ENCODE measurements at places on chromosomes 13 and 19. TPM values are rescaled to one million over a fixed set of nuclear protein-coding genes. Genes with fewer than 3 reads are reported as not detected.

The APLP1 gene
- polyA plus RNA-seq: not detected

The CGB3 gene
- polyA plus RNA-seq: not detected

The PGLYRP1 gene
- polyA plus RNA-seq: 0.37 TPM

The WDR87 gene
- not detected for polyA plus RNA-seq

The CDC42EP5 gene
- polyA plus RNA-seq: not detected

The GPC6 gene
- not detected for polyA plus RNA-seq

The CCDC194 gene
- polyA plus RNA-seq: 0.53 TPM

The VAV1 gene
- polyA plus RNA-seq: 30.2 TPM

The MAG gene
- polyA plus RNA-seq: not detected

The PRKCG gene
- polyA plus RNA-seq: not detected

The MZF1 gene
- polyA plus RNA-seq: 1.7 TPM

The CD79A gene
- polyA plus RNA-seq: 2.1 TPM

The LIN7B gene
- polyA plus RNA-seq: 9.2 TPM

The GPR183 gene
- polyA plus RNA-seq: 459 TPM

GRCh38 chr19:20051841-20052768 is 12.8 kb upstream of the ZNF682 start:
- peak; percentile 15 for DNase-seq

DNA sequence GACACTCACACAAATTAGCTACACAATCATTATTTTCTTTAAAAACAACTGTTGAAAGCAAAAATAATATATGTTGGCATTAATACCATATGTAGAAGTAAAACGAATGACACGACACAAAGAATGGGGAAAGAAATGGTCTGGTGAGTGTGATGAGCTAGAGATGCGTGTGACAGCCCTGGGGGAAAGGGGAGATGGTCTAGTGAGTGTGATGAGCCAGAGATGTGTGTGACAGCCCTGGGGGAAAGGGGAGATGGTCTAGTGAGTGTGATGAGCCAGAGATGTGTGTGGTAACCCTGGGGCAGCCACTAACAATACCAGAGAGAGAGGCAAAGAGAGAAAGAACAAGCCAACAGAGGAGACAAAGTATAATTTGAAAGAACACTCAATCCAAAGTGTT is 22.3 kb upstream of the LAMP1 start:
- no peak for DNase-seq

GRCh38 chr19:1665565-1666047 is 13.2 kb upstream of the TCF3 start:
- no peak for DNase-seq

GRCh38 chr13:106177146-106177545 is 358.3 kb downstream of the EFNB2 start:
- DNase-seq: no peak

DNA sequence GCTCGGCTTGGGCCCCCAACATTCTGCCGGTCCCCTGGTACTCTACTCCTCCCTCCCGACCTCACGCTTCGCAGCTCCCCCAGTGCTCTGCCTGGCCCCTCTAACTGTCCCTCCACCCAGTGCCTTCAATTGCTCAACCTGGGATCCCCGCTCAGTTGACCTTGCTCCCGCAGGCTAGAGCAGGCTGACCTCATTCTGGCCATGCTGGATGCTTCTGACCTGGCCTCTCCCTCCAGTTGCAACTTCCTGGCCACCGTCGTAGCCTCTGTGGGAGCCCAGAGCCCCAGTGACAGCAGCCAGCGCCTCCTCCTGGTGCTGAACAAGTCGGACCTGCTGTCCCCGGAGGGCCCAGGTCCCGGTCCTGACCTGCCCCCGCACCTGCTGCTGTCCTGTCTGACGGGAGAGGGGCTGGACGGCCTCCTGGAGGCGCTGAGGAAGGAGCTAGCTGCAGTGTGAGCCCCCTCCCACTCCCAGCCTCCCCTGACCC is 3.6 kb downstream of the GTPBP3 start:
- no peak for DNase-seq

DNA sequence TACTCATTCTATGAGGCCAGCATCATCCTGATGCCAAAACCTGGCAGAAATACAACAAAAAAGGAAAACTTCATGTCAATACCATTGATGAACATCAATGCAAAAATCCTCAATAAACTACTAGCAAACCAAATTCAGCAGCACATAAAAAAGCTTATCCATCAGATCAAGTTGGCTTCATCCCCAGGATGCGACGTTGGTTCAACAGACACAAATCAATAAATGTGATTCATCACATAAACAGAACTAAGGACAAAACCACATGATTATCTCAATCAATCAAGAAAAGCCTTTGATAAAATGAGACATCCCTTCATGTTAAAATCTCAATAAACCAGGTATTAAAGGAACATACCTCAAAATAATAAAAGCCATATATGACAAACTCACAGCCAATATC is 134.3 kb downstream of the UGGT2 start:
- no peak for DNase-seq

DNA sequence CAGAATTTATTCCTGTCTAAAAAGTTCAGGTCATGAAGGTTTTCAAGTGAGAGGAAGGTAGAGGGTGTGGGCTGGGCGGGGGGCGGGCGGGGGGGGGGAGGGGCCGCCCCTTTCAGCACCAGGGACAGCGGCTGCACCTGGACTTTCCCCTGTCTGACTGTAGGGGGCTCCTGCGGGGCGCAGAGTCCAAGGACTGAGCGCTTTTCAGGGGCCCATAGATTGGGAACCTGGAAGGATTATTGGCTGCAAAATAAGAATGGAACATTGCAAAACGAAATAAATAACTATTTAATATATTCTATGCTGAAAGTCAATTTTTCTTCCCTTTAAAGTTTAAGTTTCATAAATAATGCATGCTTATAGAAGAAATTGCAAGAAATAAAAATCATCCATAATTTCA is 8.9 kb upstream of the CYP4F3 start:
- DNase-seq: no peak

DNA sequence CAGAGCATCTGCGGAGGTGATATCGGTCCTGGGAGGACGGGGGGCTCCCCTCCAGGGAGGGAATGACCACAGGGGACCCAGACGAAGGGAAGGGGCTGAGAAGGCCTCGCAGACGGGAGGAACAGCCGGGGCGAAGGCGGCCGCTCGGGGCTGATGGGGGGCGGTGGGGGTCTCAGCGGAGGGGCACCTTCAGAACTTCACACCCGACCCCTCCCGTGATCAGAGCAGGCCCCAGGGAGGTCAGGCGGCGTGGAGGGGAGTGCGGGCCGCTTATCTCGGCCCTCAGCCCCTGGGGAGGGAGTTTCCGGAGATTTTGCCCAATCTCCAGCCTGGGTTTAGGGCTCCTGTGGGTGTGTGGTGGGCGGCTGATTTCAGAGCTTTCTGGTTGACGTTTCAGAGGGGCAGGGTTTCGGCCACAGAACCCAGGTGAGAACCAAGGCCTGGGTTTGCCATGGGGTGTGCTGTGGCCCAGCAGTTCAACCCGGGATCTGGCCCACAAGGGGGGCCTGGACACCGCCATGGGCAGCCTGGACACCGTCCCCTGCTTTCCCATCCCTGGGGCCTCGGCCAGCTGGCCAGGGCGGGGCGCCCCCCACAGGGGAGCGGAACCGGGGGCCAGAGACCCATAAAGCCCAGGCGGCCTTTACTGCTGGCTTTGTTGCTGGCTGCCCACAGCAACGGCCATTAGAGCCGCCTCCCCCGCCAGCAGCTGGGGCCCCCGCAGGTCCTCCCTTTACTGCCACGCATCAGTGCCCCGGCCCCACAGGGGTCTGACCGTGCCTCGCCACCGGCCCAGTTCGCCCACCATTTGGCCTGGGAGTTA is 29.0 kb downstream of the ARID3A start:
- DNase-seq: no peak

- no peak for DNase-seq
These were observed 36.7 kb downstream of the CAPN12 start for GRCh38 chr19:38707512-38708114.

GRCh38 chr19:51065221-51065960 is 499 bp upstream of the KLK13 start:
- DNase-seq: no peak

- no peak for DNase-seq
These were observed 25.4 kb upstream of the ZMYM5 start for GRCh38 chr13:19888799-19889198.

GRCh38 chr13:19845758-19846157 is 17.7 kb downstream of the ZMYM5 start:
- peak; percentile 46 for DNase-seq

DNA sequence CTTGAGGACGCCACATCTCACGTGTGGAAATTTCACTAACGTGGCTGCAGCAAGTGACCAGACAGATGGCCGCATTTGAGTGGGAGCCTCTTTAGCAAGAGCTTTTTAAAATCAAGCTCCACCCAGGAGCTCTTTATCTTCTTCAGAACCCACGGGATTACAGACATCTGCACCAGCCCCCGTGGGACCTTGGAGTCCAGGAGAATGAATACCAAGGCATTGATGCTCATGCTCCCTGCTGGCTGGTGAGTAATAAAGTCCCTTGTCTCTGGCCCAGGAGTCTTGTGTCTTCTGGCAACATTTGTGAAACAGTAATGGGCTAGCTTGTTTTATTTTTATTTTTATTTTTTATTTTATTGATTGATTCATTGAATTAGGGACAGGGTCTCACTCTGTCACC is 64.4 kb downstream of the TRPM4 start:
- DNase-seq: no peak

- no peak for DNase-seq
These were observed 172.5 kb upstream of the SLITRK5 start for GRCh38 chr13:87498681-87499080.

- DNase-seq: peak; percentile 81
These were observed 11.1 kb downstream of the PDE4A start for GRCh38 chr19:10431254-10431942.

GRCh38 chr19:14379294-14380065 is 1.8 kb upstream of the ADGRE5 start:
- no peak for DNase-seq

DNA sequence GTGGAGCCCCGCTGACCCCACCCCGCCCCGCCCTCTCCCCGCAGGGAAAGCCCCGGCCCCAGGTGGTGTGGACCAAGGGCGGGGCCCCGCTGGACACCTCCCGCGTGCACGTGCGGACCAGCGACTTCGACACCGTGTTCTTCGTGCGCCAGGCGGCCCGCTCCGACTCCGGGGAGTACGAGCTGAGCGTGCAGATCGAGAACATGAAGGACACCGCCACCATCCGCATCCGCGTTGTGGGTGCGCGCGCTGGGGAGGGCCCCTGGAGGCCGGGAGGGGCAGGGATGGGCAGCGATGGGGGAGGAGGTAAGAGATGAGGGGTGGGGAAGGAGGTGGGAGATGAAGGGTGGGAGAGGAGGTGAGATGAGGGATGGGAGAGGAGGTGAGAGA is 17.2 kb upstream of the EMC10 start:
- DNase-seq: no peak

- no peak for DNase-seq
These were observed 25.7 kb downstream of the CCNE1 start for GRCh38 chr19:29837448-29837981.

DNA sequence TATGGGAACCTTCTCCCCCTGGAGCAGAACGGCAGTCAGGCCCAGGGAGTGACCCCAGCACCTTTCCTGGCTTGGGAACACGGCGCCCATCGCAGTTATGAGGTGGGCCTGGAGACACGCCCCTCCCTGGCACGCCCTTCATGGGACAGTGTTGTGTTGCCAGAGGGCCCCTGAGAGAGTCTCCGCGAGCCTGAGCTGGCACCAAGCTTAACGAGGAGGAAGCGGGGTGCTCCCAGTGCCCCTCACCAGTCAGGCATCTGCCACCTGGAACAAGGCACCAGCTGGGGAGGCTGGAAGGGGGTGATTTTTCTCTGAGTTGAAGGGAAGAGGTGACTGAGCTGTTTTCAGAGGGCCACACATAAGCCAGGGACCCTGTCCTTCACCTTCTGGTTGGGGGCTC is 180.6 kb downstream of the KDM4B start:
- DNase-seq: no peak

DNA sequence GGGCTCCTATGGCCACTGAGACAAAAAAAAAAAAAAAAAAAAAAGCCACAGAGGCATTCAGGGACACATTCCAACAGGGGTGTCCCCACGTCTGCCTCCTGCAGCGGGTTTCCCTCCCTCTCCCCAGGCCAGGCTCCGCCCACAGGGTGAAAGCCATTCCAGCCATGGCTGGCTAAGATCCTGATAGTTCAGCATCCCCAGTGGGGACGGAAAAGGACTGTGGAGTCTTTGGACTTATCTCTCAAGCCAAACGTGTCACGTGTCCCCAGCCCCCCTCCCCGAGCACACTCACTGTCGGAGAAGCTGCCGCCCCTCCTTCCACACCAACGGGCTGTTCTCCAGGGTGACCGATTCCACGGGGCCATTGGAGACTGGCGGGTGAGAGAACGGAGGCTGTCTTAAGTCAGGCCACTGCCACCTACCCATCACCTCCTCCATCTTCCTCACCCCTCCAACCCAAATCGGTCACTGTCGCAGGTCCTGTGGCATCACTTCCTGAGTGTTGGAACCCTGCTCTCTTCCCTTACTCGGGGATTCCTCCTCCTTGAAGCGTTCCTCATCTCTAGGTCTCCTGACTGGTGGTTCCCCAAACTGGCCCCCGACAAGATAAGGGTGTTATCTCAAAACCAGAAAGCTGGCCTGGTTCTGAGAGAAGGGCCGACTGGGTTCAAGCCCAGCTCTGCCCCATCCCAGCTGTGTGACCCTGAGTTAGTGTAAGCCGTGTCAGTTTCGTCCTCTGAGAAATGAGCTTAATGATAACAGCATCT is 9.1 kb upstream of the FKRP start:
- DNase-seq: no peak

GRCh38 chr19:33860312-33861090 is 63.8 kb downstream of the KCTD15 start:
- DNase-seq: no peak

DNA sequence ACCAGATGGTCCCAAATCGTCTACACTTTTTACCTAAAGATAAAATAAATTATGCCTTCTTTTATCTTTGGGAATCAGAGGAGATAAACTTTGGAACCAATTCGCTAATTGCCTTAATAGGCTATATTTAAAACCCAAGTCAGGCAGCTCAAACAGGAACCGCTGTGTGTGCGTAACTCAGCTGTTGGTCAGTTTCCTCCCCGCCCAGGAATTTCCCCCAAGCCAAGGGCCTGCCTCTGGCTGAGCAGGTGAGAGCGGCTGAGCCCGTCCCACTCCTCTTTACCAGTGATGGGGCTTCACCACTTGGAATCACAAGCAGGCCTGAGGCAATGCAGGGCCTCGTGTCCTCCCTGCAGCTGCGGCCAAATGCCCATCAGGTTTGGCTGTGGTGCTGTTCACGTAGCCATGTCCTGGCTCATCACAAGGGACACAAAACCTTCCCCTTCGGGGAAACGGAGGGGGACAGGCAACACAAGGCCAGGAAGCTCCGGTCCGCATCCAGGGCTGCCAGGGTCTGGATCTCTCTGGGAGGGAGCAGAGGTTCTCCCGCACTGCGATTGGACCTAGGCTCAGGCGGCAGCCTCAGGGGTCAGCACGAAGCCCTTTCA is 503 bp upstream of the SLC7A9 start:
- DNase-seq: no peak

DNA sequence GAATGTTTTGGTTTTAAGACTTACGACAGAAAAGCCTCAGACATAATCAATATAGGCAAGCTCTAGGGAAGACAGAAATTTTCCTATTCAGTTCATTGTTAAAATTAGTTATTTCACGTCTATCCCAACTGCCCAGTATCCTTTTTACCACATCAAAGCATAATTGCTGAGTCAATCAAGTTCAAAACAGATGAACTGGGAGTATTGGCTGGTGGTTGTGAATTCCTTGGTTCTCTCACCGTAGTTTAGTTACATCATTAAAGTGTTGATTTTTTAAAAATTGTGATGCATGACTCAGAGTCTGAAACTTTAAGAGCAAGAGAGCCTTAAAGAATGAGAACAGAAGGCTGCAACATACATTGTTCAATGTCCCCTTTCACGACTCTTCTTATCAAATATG is 143.3 kb upstream of the FREM2 start:
- no peak for DNase-seq
